ENCODE measurements at places on chromosomes 6 and 20. TPM values are rescaled to one million over a fixed set of nuclear protein-coding genes. Genes with fewer than 3 reads are reported as not detected.
A peak's percentile ranks its signal among the peaks of the same experiment; 100 is the strongest.

DNA sequence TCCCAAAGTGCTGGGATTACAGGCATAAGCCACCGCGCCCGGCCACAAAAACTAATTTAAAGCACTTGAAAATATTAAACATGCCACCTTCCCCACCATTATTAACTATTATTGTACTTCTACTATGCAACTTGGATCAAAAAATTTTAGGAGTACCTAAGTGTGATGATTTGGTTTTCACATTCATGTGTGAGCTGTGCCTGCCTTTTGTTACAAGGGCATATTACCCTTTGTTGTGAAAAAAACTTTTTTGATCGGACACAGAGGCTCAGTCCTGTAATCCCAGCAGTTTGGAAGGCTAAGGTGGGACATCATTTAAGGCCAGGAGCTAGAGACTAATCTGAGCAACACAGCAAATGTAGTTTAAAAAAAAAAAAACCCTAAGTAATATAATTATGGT lies 17.1 kb downstream of the ROMO1 start:
- no peak for DNase-seq

BMP2 gene
- total RNA-seq, result 6.6 TPM

CHMP4B gene
- 94.9 TPM for total RNA-seq

PROKR2 gene
- total RNA-seq, result 0.44 TPM

GRCh38 chr20:2336471-2336870 lies 40.7 kb downstream of the TGM3 start:
- DNase-seq, result no peak

DNA sequence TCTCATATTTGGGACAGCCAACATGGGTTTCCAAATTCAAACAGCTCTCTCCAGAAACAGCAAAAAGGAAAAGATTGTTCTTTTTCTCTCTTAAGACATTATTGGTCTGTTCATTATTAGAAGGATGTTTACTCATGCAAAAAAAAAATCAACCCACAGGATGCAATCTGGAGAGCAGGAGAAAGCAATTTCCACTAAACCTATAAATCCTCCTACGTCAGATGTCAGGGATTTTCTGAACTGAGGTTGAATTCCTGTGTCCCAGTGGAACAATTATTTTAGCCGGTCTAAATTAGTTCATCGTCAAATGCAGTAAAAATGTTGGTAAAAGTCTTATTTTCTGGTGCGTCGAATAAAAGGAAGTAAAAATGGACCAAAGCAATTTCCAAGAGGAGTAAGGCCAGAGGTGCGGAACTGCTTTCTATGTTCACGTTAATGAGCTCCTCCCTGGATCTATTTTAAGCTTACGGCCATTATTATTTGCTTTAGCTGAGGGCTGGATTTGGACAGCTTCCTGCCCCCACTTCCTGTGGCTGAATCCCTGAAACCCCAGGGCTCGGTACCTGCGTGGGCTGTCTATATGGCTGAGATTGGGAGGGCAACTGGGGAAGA lies at the start of gene GABRR1:
GABRR1 (minus strand) TSS at position 60 of the 612 bp plus-strand sequence; CDS start at position 24, 36 bp downstream.
- DNase-seq, result no peak

C6orf47 gene
- 18.4 TPM for total RNA-seq

TMX4 gene
- total RNA-seq, result 11.7 TPM

- DNase-seq, result peak; percentile 60
These were observed 71.5 kb downstream of the NCR2 start for GRCh38 chr6:41406728-41407489.

LGSN gene
- total RNA-seq, result 0.13 TPM

CD40 gene
- total RNA-seq, result 7.8 TPM
